ENCODE measurements at places on chromosomes 6 and 20.

DNA sequence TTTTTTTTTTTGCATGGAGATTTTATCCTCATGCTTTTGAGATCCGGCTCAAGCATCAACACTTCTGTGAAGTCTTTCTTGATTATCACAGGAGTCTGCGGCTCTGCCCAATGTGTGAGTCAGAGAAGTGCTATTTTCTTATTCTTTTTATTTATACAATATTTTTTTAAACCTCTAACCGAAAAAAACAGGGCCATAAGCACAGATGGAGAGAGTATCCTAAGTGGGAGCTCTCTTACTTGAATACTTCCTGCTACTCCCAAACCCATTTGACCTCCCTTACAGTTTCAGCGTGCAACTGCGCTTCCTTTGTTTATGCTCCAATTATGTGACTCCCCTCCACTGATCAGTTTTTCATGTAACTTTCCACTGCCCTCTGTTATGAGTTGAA is 8.7 kb upstream of the ATXN1 start:
- DNase-seq = no peak

DNA sequence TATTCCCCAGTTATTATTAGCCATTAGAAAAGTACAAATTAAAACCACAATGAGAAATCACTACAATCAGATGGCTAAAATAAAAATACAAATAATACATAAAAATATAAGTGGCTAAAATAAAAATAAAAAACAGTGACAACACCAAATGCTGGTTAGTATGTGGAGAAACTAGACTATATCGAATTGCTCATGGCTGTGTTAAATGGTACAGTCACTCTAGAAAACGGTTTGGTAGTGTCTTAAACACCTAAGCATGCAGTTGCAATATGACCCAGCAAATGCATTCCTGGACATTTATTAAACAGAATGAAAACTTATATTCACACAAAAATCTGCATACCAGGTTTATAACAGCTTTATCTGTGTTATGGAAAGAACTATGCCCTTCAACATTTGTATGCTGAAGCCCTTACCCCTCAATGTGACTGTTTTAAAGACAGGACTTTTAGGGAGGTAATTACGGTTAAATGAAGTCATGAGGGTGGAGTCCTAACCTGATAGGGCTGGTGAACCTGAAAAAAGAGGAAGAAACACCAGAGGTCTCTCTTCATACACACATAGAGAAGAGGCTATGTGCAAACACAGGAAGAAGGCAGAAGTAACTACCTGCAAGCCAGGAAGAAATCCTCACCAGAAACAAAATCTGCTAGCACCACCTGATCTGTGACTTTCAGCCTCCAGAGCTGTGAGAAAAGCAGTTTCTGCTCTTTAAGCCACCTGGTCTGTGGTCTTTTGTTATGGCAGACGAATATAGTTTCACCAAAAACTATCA is 84.9 kb downstream of the ASCC3 start:
- no peak for DNase-seq

GRCh38 chr20:57676589-57677583 is 32.9 kb downstream of the PMEPA1 start:
- no peak for DNase-seq

GRCh38 chr6:161233986-161234661 is 39.7 kb downstream of the AGPAT4 start:
- DNase-seq = no peak

- no peak for DNase-seq
These were observed 81.7 kb upstream of the NXT1 start for GRCh38 chr20:23268792-23269354.

GRCh38 chr6:156821707-156822106 is 44.5 kb downstream of the ARID1B start:
- no peak for DNase-seq

DNA sequence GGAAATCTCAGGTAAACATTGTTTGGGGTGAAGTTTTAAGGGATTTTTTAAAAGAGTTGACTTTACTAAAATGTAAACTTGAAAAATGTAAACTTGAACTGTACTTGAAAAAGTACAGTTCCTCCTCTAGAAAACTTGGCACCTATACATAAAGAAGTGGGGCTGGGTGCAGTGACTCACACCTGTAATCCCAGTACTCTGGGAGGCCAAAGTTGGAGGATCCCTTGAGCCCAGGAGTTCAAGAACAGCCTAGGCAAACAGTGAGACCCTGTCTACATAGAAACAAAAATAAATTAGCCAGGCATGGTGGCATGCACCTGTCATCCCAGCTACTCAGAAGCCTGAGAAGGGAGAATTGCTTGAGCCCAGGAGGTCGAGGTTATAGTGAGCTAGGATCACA is 7.2 kb downstream of the BTBD9 start:
- DNase-seq = no peak

- no peak for DNase-seq
These were observed 6.7 kb downstream of the PRDM13 start for GRCh38 chr6:99613409-99613704.

GRCh38 chr6:14930366-14930989 is 315.4 kb upstream of the JARID2 start:
- no peak for DNase-seq

GRCh38 chr6:104686550-104687175 is 173.1 kb downstream of the HACE1 start:
- DNase-seq = no peak

DNA sequence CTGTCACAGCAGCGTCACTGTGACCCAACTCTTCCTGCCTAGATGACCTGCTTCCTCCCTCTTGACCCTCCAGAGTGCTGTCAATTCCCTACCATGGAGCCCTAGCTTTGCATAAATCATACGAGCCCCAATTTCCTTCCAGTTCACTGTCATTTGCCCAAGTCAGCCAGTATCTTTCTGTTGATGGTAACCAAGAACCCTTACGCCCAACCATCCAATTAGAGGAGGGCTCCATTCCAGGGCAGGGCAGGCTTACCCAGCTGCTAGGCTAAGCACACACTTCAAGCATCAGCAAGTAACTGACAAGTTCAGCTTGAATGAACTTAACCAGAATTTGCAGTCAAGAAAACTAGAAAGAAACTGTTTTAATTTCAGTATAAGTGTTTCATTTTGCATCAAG is 25.7 kb downstream of the WFDC3 start:
- no peak for DNase-seq

- no peak for DNase-seq
These were observed 27.1 kb downstream of the GSTA2 start for GRCh38 chr6:52736145-52736544.

DNA sequence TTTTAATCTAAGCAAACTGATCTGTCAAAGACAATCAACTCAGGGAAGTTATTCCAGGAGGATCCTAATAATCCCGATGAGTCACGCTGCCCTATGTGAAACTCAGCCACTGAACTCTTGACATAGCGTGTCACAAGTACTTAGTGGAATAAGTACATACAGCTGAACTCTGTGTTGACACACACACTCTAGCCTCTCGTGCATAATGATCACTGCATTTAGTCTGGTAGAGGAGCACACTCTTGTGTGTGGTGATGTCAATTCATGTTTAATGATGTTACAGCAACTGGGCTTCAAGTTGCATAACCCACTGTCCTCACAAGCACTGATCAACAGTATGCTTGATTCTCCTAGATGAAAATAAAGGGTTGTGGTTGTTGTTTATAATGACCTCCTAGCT is 148.3 kb downstream of the HACE1 start:
- no peak for DNase-seq

- no peak for DNase-seq
These were observed 37.1 kb upstream of the NCOA3 start for GRCh38 chr20:47464380-47465101.

DNA sequence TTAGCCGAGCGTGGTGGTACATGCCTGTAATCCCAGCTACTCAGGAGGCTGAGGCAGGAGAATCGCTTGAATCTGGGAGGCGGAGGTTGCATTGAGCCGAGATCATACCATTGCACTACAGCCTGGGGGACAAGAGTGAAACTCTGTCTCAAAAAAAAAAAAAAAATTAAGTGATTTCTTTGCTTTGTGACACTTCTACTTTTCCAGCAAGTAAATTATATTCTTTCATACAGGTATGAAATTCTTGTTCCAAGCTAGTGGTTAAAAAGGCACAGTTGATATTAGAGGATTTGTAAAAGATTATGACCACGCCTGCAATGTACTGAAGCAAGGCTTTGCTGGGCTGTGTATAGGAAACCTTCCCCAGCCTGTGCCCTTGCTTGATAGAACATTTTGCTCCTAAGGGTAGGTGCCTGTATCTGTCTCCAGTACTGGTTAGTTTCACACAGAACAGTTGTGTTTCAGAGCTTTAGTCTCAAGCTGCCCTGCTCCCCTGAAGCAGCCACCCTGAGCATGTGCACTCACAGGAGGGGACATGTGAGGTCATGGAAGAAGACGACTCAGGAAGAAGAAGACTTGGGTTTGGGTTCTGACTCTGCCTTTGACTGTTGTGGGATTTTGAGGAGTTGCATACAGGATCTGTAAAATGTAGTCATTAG is 10.2 kb downstream of the PTPN1 start:
- no peak for DNase-seq

- DNase-seq = peak; percentile 57
These were observed 55.7 kb upstream of the TNFAIP3 start for GRCh38 chr6:137811121-137811915.

DNA sequence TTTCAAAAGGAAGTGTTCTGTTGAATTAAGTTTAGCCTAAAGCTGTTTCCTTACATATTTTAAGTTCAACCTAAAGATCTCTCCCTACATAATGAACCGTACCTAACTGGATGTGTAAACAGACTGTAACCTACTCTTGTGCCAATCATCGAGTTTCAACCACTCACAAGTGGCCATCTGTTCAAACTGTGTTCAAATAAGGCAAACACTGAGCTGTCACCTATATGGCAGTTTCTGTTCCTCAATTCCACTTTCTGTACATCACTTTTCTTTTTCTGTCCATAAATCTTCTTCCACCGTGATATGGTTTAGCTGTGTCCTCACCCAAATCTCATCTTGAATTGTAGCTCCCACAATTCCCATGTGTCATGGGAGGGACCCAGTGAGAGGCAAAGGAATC is 428.6 kb downstream of the HACE1 start:
- no peak for DNase-seq

GRCh38 chr20:24764794-24765202 is 184.3 kb upstream of the CST7 start:
- no peak for DNase-seq

GRCh38 chr6:1461207-1461606 is 71.8 kb downstream of the FOXF2 start:
- no peak for DNase-seq

GRCh38 chr6:155955038-155955437 is 499.4 kb upstream of the NOX3 start:
- DNase-seq = no peak

GRCh38 chr6:165365371-165365770 is 56.0 kb upstream of the C6orf118 start:
- DNase-seq = no peak

DNA sequence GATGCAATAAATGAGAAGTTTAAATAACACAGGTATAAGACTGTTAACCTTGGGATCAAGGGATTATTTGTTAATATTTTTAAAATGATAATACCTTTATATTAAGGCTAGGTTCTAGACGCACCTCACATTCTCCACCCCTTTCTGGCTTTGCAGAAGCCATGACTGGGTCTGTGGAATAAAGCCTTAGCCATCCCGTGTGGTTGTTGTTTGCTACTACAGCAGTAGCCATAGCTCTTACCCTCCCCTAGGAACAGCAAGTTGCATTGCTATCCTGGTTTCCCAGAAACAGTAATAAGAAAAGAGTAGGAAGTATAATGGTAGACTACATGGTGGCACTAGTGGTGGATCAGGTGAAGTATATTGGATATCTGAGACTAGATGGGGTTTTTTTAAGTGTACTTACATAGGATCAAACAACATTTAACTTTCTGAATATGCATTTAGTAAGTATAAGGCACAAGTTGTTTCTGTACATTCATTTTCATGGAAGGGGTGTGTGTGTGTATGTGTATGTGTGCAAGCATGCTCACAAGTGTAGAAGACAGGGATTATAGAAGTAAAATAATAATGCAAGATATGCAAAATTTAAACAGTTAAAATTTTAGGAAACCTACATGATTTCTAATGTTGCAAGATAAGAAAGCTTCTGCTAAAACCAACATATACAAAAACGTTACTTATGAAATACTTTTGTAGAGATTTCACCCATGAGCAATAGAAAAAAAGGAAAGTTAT is 384.2 kb downstream of the PRKN start:
- no peak for DNase-seq

- no peak for DNase-seq
These were observed 105.0 kb downstream of the CD109 start for GRCh38 chr6:73800997-73801396.

DNA sequence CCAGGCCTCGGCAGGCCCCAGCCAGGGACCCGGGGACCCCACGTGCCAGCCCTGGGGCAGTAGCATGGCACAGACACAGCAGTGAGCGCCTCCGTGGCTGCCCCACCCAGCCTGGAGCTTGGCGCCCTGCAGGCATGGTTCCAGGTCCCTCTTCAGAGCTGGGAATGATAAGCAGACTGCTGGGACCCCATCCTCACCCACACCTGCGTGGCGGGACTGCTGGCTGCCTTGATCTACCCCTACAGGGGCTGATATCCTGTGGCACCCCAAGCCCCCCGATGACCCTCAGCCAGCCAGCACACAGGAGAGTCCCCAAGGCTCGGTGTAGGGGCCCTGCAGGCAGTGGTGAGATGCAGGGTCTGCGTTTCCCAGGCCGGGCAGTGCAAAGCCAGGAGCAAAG is 47.1 kb downstream of the YTHDF1 start:
- no peak for DNase-seq

GRCh38 chr6:26537160-26537845 is 863 bp upstream of the HMGN4 start:
- peak; percentile 72 for DNase-seq

DNA sequence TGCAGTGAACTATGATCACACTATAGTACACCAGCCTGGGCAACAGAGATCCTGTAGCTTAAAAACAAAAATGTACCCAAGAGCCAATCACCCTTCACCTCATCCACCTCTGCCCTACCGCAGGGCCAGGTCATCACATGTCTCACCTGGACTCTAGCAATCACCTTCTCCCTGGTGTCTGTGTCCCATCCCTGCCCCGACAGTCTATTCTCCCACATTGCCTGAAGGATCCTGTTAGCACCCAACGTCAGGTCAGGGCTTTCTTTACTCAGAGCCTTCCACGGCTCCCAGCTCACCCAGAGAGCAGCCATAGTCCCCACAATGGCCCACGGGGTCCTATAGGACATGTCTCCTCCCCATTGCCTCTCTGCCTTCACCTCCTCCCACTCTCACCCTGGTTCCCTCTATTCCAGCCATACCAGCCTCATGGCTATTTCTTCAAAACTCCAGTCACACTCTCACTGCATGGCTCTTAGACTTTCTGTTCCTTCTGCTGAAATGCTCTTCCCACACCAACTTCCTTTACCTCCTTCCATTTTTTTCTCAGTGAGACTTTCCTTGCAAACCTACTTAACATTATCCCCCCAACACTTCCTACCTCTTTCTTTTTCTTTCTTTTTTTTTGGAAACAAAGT is 22.5 kb upstream of the ARFGEF2 start:
- DNase-seq = no peak

- DNase-seq = no peak
These were observed 199.8 kb downstream of the PLCB1 start for GRCh38 chr20:8331740-8332412.

- DNase-seq = no peak
These were observed 760.6 kb upstream of the CHD6 start for GRCh38 chr20:42378826-42379225.

- no peak for DNase-seq
These were observed 67.2 kb downstream of the GJA10 start for GRCh38 chr6:89961481-89961880.

- no peak for DNase-seq
These were observed 30.3 kb downstream of the ZKSCAN8 start for GRCh38 chr6:28172006-28172405.

GRCh38 chr6:29961966-29962365 is 19.6 kb downstream of the HLA-A start:
- no peak for DNase-seq

All from activated naive CD8-positive, alpha-beta T cell treated with anti-CD3 and anti-CD28 coated beads, Interleukin-2, amount 50 U/mL, for 16 hours (primary cell).